Suppressor macrophage treated with lipopolysaccharide for 4 hours (primary cell): ENCODE measurements at places on chromosomes 2 and 18.

DNA sequence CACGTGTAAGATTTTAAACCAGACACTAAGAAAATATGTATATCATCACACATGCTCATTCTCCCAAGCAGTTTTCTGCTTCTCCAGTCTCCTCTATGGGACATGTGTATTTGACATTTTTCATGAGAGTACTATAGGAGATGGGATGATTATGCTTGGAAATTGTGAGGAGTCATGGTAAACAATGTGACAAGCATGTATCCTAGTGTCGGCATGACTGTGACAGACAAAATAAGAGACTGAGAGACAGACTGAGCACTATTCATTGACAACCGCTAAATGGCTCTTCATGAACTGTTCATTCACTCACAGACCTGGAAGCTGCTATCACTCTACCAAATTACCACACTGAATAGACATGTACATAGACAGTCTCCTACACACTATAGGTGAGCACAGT lies 127.1 kb downstream of the VWC2L start:
- no peak for DNase-seq

GRCh38 chr2:183031911-183032794 lies 6.1 kb downstream of the NCKAP1 start:
- DNase-seq = peak; percentile 43

- no peak for DNase-seq
These were observed 219.8 kb upstream of the SPHKAP start for GRCh38 chr2:228401065-228401912.

DNA sequence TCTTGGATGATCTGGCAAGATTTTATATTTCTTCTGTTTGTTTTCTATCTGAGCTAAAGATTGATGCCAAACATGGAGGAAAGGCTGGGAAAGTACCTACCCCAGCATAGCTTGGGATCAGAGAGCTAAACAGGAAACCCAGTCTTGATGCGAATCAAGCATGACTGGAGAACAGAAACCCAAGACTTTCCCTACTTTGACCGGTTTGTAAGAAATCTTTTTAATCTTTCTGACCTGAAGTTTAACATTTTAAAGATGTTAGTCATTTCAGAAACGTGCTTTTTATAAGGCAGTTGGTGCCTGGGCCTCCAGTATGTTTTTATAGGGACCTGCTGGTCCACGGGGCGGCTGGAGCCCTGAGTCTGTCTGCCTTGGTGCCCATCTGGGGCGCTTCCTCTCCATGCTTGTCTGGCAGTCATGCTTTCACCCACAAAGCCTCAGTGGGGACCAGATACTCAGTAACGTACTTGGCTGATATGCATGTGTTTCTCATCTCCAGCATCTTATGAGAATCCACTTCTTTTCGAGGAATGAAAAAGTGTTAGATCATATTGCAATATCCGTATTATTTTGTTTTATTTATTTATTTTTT lies 266.5 kb downstream of the PTGR3 start:
- DNase-seq = no peak

- DNase-seq = no peak
These were observed 47.9 kb upstream of the ITGAV start for GRCh38 chr2:186542002-186542401.

GRCh38 chr2:149050188-149050587 lies 11.7 kb downstream of the LYPD6B start:
- DNase-seq = no peak

- DNase-seq = peak; percentile 8
These were observed 105.7 kb upstream of the RASGRP3 start for GRCh38 chr2:33370636-33371265.

DNA sequence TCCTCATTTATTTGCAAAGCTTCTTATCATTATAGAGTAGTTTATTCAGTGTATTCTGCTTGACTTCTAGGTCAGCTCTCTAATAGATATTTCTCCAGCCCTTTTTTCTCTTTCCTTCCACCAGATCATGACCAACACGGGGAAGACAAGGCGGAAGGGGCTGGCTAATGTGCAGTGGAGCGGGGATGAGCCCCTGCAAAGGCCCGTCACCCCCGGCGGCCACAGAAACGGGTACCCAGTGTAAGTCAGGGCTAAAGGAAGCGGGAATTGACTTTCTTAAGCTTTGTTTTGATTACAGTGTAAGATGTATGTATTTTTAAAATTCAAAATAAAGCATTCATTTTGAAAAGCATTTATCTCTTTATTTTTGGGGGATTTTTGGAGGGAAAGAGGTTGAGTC lies 50.7 kb upstream of the B3GNT7 start:
- no peak for DNase-seq

DNA sequence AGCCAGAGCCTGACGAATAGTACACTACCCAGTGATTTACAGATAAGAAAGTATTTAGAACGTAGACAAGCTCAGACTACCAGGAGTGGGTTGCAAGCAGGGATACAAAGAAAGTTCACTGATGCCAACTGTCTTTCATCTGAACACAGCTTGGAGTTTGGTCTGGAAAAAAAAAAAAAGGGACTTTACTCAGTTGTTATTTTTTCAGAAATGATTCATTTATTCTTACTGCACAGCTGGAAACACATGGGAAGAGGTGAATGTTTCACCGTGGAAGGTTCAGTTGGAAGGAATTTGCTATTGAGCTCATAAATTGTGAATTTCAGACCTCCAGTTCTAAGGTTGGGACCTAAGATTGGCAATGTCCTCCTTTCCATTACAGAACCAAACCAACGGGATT lies 259.7 kb downstream of the ETAA1 start:
- no peak for DNase-seq

DNA sequence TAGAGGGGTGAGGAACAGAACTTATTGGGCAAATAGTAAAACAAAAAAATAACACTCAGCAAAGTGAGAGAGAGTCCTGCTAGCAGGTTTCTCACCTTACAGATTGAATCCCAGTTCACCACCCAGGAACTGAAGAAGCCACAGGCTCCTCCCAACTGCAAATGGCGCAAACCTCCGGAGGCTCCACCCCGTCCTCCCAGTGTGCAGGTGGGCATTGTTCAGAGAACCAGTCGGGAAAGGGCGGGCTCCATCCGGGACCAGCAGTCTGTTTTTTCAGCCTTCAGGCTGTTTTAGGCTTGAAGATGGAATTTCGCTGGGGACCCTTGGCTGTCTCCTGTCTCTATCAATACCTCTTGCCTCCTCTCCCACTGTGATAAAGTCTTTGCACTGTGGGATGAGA lies 317.5 kb downstream of the PARD3B start:
- DNase-seq = no peak

DNA sequence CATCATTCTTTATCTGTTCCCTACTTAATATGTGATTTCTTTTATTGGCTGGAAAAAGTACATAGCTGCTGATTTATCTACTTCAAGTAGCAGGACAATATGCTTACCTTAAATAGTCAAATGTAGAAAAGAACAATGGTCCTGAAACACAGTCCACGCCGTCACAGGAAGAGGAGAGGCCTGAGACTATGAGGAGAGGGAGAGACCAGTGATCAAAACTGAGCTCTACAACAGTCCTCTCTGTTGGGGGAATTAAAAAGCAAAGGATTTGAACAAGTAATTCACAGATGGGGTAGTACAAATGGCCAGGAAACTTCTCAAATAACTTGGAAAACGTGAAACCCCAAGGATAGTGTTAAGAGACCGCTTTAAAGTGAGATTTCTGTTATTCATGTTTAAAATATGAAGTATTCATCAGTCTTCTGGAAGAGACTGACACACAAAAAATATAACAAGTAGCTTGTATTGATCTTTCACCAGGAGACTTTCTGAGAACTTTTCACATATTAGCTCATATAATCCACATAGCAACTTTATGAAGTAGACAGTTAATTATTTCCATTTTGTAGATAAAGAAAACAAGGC lies 20.2 kb downstream of the SCYGR8 start:
- DNase-seq = no peak

GRCh38 chr2:218081063-218081462 lies 12.0 kb downstream of the RUFY4 start:
- DNase-seq = peak; percentile 65

GRCh38 chr2:137964859-137965459 lies 686 bp downstream of the HNMT start:
- DNase-seq = no peak

DNA sequence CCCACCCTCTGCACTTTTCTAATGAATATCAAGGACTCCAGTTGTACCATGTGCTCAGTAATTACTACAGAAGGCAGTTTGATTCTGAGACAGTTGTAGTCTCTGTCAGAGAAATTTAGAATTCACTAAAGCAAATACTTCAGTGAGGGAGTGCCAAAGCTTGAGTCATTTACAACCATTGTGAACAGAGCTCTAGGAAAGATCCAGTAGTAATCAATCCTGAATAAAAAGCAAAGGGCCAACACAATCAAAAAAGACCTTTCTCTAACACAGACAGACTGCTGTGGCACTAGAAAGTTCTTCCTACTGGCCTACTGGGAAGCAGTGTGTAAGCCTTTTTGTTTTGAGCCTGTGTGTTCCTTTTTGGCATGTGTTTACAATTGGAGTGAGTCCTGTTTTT lies 135.6 kb upstream of the UNC80 start:
- no peak for DNase-seq

- DNase-seq = no peak
These were observed 13.0 kb upstream of the HAT1 start for GRCh38 chr2:171909266-171909665.

DNA sequence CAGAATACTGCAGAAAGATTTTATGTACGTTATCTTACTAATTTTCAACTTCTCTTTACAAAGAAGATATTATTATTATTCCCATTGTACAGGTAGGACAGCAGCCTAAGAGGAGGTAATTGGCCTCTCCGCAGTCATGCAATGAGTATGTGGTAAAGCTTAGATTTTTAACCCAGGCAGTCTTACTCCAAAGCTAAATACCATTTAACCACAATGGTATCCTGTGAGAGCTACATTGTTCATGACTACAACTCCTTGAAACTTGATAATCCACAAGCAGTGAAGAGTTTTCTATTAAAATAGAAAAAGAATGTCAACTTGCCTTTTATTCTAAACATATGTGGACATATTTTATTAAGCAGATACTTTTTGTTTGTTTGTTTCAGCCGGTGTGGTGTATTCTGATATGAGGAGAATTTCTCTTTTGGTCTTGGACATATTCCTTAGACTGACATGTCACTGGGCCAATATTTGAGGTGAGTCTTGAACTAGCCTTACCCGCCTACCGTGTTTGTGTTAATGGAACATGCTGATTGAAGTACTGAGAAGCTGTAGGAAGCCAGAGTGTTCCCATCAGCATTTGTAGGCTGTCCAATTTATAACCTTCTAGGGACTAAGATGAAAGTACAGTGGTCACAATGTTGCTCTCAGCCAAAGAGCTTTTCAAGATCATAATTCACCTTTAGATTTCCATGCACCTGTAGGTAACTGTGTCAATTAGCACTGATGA lies 293.9 kb upstream of the DCC start:
- DNase-seq = no peak

GRCh38 chr2:157601807-157602206 lies 26.9 kb downstream of the ACVR1C start:
- no peak for DNase-seq

DNA sequence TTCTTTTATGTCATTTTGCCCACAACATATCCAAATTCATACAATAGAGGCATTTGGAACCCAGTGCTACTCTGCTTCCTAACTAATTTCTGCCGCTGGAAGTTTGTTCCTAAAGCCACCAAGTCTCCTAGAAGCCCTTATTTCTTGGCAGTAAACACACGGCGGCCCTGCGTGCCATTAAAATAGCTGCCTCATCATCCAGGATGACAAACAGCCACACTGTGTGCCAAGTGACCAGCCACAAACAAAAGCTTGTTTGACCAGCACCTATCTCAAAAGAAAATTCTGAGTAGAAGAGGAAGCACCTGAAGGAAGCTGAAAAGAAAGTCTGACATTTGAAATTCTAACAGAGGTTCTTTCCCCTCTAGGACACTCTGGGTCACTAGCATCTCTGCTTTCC lies 64.2 kb downstream of the BCL11A start:
- no peak for DNase-seq

DNA sequence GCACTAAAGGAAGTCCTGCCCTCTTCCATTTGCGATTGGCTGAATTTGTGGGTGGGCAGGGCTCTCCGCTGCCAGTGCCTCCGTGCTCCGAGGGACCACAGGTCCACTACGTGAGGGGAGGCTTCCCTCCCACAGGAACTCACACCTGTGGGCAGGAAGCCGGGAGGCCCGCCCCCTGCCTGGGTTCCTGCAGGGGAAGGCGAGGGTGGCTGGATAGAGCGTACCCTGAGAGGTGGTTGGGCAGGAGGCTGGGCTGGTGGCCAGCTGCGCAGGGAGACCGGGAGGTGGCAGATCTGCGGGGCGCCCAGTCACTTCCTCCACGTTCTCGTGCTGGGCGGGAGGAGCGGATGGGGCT lies 47.0 kb upstream of the PTH2R start:
- peak; percentile 37 for DNase-seq

- no peak for DNase-seq
These were observed 42.3 kb downstream of the FAM124B start for GRCh38 chr2:224359569-224359968.

- no peak for DNase-seq
These were observed 13.1 kb upstream of the MYL12A start for GRCh38 chr18:3234457-3234856.

- no peak for DNase-seq
These were observed 368.3 kb downstream of the RAD51AP2 start for GRCh38 chr2:17149945-17150344.

GRCh38 chr18:12741351-12741750 lies 38.5 kb downstream of the PSMG2 start:
- DNase-seq = no peak

- no peak for DNase-seq
These were observed 16.5 kb upstream of the PRLH start for GRCh38 chr2:237549643-237550415.
